Common myeloid progenitor, CD34-positive (primary cell): ENCODE measurements at places on chromosomes 1 and 21.

- H3K27me3 ChIP-seq, result no peaks in the 10 kb centered on the region
- no peak overlapping the region for H3K27ac ChIP-seq
- H3K4me1 ChIP-seq, result peaks cover 45% of the 10 kb centered on the region
- H3K36me3 ChIP-seq, result no peaks in the 10 kb centered on the region
- H3K4me3 ChIP-seq, result no peak overlapping the region
- peak; percentile 62 for DNase-seq
Measured at GRCh38 chr1:27438621-27439061, 46.2 kb downstream of the GPR3 start.

GRCh38 chr1:39926343-39926793 is 24.7 kb upstream of the MYCL start:
- H3K36me3 ChIP-seq, result no peaks in the 10 kb centered on the region
- H3K4me3 ChIP-seq, result no peak overlapping the region
- H3K27ac ChIP-seq, result no peak overlapping the region
- H3K4me1 ChIP-seq, result peaks cover 16% of the 10 kb centered on the region
- no peak for DNase-seq

DNA sequence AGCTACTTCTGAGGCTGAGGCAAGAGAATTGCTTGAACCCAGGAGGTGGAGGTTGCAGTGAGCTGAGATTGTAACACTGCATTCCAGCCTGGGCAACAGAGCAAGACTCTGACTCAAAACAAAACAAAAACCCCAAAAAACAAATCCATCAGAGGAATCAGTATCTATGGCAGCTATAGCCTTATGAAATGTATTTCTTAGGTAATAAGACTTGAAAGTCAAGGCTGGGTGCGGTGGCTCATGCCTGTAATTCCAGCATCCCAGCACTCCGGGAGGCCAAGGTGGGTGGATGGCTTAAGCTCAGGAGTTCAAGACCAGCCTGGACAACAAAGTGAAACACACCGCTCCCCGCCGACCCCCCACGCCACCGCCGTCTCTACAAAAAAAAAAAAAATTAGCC is 31.1 kb upstream of the EYA3 start:
- H3K4me3 ChIP-seq, result no peak overlapping the region
- H3K36me3 ChIP-seq, result no peaks in the 10 kb centered on the region
- DNase-seq, result no peak
- no peak overlapping the region for H3K27ac ChIP-seq
- H3K4me1 ChIP-seq, result peaks cover 25% of the 10 kb centered on the region

DNA sequence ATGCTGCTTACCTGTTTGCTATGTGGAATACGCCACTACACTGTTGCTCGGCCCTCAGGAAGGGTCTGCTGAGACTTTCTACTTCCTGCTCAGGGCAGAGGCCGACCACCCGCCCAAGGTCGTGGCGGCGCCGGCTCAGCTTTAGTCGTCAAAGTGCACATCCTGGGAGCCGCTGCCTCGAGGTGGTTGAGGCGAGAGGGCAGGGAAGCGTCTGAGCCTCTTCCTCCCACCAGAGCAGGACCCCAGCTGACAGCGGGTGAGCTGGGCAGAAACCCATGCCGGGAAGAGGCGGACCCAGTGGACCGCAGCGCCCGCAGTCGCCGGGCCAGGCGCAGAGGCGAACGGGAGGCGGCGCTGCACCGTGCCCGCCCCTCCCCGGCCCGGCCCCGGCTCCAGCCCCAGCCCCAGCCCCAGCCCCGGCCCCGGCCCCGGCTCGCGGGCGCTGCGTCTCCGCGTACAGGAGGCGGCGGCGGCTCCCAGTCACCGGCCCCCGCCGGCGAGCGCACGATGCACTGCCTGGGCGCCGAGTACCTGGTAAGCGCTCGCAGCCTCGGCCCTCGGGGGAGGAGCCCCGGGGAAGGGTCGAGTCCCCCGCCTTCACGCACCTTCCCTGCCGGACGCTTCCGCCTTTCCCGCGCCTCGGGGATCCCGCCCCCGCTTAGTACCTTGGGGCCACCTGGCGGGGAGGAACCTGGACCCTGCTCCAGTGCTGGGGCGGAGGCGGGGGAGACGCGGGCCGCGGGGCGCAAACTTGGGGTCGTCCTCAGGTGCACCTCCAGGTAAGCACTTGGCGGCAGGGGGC is at the start of gene SLC44A3:
TSS of gene SLC44A3 (plus strand) at position 413 of the 802 bp plus-strand sequence. CDS start at position 508, 95 bp downstream.
- DNase-seq, result peak; percentile 48
- H3K4me3 ChIP-seq, result peak within 1 kb of the TSS; percentile 31
- H3K27ac ChIP-seq, result no peak within 1 kb of the TSS
- no peaks in the 10 kb centered on the region for H3K36me3 ChIP-seq
- H3K4me1 ChIP-seq, result peaks cover 11% of the 10 kb centered on the region

DNA sequence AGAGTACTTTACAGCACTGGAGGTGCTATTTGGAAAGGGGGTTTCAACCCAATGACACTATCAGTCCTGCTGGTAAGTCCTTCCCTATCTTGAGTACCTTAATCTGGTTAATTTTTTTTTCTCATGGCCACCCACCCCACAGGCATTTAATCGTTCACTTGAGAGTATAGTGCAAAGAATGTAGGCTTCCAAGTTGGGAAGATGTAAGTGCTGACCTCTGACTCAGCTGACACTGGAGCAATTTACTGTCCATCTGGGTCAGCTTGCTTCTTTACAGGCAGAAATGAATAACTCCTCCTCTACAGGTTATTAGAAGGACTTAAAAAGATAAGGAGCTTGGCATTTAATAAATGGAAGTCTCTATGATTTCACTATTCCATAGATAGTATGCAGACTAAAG is 89.6 kb downstream of the AK5 start:
- no peaks in the 10 kb centered on the region for H3K27me3 ChIP-seq
- no peak for DNase-seq
- H3K4me1 ChIP-seq, result no peaks in the 10 kb centered on the region
- no peak overlapping the region for H3K27ac ChIP-seq

GRCh38 chr1:97806996-97807520 is 113.8 kb downstream of the DPYD start:
- no peak overlapping the region for H3K4me3 ChIP-seq
- H3K27me3 ChIP-seq, result no peaks in the 10 kb centered on the region
- no peaks in the 10 kb centered on the region for H3K4me1 ChIP-seq
- DNase-seq, result no peak

DNA sequence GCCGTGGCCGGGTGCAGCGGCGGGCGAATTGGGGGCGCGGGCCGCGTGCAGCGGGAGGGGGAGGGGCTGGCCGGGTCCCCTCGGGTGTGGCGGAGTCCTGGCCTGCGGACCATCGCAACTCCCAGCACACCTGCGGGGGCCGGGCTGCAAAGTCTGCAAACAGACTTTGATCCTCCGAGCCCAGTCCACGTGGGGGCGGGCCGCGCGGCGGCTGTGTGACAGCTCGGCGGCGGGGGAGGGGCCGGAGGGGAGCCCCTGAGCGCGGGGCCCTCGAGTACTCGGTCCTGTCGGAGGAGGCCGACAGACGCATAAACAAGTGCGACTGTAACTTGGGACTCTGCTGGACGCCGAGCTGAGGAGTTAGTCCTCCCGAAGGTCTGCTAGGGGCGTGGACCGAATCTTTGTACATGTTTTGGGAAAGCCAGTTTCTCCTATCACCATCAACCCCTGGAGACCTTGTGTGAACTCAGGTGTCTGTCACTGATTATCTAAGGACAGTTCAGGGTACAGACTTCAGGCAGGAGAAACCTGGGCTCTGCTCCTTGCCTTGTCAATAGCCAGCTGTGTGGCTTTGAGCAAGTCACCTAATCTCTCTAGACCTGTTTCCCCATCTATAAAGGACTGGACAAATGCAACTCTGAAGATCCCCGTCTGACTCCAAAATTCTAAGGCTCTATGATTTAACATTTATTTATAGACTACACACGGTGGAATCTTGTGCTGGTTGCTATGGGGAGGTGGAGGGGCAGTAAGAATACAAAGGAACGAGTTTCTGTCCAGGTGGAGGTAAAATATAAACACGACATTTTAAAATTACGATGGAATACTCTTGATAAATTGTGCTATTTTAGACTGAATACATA is 710 bp upstream of the SLC30A1 start:
- H3K36me3 ChIP-seq, result peaks cover 12% of the 10 kb centered on the region
- peak overlapping the region; percentile 83 for H3K4me3 ChIP-seq
- no peaks in the 10 kb centered on the region for H3K27me3 ChIP-seq

- no peaks in the 10 kb centered on the region for H3K4me1 ChIP-seq
- H3K4me3 ChIP-seq, result no peak overlapping the region
- no peaks in the 10 kb centered on the region for H3K27me3 ChIP-seq
- DNase-seq, result no peak
Measured at GRCh38 chr21:27536319-27536718, 569.4 kb upstream of the ADAMTS5 start.

DNA sequence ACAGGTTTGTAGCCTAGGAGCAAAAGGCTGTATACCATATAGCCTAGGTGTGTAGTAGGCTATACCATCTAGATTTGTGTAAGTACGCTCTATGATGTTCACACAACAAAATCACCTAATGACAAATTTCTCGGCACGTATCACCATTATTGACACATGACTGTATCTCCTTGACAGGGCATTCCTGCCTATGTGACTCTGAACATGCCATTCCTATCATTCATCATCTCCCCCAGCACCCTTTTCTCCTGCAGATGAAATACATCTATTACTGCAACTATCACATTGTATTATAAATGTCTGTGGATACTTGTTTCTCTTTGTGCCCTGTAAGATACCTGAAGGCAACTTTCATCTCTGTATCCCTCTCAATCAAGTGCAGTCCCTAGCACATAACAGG is 29.9 kb downstream of the TP53BP2 start:
- H3K4me1 ChIP-seq, result no peaks in the 10 kb centered on the region
- H3K4me3 ChIP-seq, result no peak overlapping the region
- no peak overlapping the region for H3K27ac ChIP-seq
- no peak for DNase-seq
- peaks cover 37% of the 10 kb centered on the region for H3K36me3 ChIP-seq
- no peaks in the 10 kb centered on the region for H3K27me3 ChIP-seq

GRCh38 chr1:50265790-50266314 is 157.1 kb downstream of the ELAVL4 start:
- no peak overlapping the region for H3K4me3 ChIP-seq
- H3K4me1 ChIP-seq, result no peaks in the 10 kb centered on the region
- no peak for DNase-seq
- H3K27me3 ChIP-seq, result no peaks in the 10 kb centered on the region

DNA sequence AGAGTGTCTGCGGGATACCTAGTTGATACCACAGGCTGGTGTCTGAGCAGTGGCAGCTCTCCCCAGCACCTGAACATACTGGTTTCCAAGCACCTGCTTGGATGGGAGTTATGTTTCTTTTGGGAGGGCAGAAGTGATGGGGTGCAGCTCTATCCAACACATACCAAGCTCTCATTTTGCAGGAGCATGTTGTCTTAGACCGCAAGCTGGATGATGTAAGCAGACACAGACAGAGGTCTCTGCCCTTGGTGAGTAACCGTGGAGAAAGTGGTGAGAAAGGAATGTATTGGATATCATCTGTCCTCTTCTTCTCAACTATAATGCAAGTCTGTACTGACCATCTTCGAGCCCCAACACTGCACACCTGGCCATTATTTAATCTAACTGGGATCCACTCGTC is 37.4 kb downstream of the ZNF496 start:
- H3K27me3 ChIP-seq, result no peaks in the 10 kb centered on the region
- DNase-seq, result no peak
- no peak overlapping the region for H3K27ac ChIP-seq
- H3K4me1 ChIP-seq, result peaks cover 4% of the 10 kb centered on the region
- peaks cover 16% of the 10 kb centered on the region for H3K36me3 ChIP-seq

DNA sequence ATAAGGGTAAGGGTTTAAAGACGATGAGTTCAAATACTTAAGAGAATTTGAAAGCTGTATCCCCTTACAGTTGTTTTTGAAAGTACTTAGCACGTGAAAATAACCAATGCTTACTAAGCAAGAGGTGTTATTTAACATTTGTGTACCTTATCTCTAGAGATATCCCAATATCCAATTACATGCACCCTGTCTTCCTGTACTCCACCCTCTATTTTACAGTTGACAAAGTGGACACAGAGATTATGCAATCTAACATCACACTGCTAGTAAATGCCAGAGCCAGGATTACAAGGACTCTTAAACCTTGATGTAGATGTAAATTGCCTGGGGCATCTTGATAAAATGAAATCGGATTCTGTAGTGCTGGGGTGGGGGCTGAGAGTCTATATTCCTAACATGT is 72.0 kb downstream of the GDAP2 start:
- no peak overlapping the region for H3K4me3 ChIP-seq
- no peaks in the 10 kb centered on the region for H3K4me1 ChIP-seq
- no peak overlapping the region for H3K27ac ChIP-seq

DNA sequence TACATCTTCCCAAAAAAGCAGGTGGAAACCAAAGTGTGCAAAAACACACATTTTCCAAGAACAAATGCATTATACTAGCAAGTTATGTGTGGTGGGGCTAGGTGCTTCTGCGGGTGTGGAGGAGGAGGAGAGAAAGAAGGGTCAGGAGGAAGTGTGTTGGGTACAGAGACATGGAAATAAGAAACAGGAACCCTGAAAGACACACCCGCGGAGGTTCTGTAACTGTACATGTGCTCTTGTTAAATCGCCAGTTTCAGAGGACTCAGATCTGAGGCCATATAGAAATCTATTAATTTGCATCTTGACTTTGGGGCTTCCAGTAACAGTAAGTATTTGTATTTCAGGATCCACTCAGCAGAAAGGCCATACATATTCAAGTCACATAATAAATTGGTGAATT is 30.9 kb downstream of the ERG start:
- peak overlapping the region; percentile 43 for H3K4me3 ChIP-seq
- H3K27me3 ChIP-seq, result no peaks in the 10 kb centered on the region
- H3K4me1 ChIP-seq, result peaks cover 60% of the 10 kb centered on the region
- peak overlapping the region; percentile 60 for H3K27ac ChIP-seq
- peak; percentile 73 for DNase-seq
- peaks cover 28% of the 10 kb centered on the region for H3K36me3 ChIP-seq

GRCh38 chr1:93685918-93686317 is 4.3 kb upstream of the BCAR3 start:
- H3K27ac ChIP-seq, result no peak overlapping the region
- no peak for DNase-seq
- peaks cover 7% of the 10 kb centered on the region for H3K27me3 ChIP-seq
- peaks cover 11% of the 10 kb centered on the region for H3K4me1 ChIP-seq
- H3K4me3 ChIP-seq, result no peak overlapping the region
- no peaks in the 10 kb centered on the region for H3K36me3 ChIP-seq

DNA sequence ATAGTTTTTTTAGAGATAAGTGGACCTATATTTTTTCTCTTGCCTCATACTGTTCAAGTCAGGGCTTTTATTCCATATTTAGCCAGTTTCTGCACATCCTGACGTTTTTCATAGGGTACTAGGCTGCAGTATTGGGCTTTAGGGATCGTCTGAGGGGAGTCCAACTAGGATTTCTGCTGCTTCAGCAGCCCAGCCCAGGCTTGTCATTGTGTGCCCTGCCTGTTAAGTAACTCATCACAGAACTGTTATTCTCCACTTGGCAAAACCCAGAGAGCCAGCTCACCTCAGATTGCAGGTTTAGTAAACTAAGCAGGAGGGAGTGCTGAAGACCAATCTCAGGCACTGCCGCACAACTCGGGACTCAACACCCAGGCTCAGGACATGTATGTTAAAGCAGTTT is 2.8 kb downstream of the GALNT2 start:
- H3K36me3 ChIP-seq, result no peaks in the 10 kb centered on the region
- H3K4me1 ChIP-seq, result peaks cover 14% of the 10 kb centered on the region
- H3K4me3 ChIP-seq, result no peak overlapping the region
- no peak for DNase-seq
- H3K27me3 ChIP-seq, result no peaks in the 10 kb centered on the region
